Activated CD8-positive, alpha-beta memory T cell treated with anti-CD3 and anti-CD28 coated beads for 48 hours (primary cell): ENCODE measurements at places on chromosomes 5 and 9.

GRCh38 chr5:14039576-14039975, 95.1 kb upstream of the DNAH5 start:
- DNase-seq, result no peak

- DNase-seq, result no peak
Observed at GRCh38 chr5:19001539-19001938, 986.5 kb downstream of the CDH18 start.

DNA sequence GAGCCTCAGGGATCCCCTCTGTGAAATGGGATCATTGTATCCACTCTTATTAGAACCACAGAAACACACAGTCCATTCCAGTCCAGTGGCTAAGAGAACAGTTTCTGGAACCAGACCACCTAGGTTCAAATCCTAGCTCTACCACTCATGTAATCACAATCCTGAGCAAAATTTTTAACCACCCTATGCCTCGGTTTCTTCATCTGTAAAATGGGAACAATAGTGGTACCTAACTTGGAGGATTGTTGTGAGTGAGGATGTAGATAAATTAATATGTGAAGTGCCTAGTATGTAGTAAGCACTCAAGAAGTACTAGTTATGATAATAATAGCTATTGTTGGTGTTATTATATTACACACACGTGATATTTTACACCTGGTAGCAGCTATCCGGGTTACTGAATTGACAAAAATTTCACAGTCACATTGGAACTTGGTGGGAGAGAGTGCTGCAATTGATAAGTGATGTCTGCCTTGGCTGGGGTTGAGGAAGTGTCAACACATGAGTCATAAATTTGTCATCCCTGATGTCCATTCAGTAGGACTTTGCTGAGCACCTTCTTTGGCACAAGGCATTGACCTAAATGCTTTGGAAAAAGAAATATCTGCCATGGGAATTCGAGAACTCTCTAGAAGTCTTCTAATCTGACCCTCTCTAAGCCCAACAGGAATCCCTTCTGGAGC, 68.4 kb downstream of the COL27A1 start:
- DNase-seq, result no peak

DNA sequence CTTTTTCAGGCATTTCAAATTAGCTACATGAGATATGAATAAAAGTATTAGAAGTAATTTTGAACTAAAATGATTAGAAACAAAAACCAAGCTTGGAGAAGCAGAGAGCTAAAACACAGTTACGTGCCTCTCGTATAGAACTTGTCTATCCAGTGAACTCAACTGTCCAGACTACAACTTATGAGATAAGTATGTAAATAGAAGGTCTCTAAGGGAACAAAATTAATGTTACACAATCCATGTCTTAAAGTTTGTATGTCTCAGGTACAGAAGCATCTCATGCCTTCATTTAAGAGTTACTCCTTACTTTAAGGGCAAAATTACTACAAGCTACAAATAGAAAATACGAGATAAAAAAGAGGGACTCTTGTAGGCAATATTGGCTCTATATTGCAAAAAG, 316.8 kb downstream of the CETN3 start:
- DNase-seq, result no peak

DNA sequence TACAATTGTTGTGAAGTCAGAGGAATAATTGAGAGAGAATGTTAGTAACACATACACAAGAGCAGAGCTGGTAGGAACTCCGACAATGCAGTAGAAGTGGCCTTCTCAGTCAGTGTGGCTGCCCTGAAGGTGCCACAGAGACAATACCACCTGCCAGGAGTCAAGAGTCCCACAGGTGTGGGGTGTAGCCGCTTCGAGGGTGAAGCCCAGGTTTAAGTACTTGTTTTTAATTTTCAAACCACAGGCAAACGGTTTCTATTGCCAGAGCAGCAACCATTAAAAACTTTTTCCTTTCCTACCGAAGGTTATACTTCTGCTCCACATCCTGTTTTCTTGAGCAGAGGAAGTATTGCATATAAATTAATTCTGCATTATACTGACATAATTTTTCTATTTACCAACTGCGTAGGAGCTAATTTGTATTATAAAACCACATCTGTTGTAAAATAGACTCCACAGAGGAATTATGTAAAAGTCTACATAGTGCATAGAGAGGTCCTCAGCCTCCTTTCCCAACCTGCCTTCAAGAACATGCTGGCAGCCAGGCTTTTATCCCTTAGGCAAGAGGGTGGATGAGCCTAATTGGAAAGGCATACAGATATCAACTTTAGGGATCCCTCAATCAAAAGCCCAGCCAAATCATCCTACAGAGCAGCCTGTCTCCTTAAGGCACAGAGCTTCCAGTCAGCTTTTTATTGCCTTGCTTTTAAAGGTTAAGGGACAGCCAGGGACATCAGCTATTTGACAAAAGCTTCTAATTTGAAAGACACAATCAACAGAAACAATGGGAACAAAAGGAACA, 12.9 kb upstream of the ACTBL2 start:
- DNase-seq, result no peak

DNA sequence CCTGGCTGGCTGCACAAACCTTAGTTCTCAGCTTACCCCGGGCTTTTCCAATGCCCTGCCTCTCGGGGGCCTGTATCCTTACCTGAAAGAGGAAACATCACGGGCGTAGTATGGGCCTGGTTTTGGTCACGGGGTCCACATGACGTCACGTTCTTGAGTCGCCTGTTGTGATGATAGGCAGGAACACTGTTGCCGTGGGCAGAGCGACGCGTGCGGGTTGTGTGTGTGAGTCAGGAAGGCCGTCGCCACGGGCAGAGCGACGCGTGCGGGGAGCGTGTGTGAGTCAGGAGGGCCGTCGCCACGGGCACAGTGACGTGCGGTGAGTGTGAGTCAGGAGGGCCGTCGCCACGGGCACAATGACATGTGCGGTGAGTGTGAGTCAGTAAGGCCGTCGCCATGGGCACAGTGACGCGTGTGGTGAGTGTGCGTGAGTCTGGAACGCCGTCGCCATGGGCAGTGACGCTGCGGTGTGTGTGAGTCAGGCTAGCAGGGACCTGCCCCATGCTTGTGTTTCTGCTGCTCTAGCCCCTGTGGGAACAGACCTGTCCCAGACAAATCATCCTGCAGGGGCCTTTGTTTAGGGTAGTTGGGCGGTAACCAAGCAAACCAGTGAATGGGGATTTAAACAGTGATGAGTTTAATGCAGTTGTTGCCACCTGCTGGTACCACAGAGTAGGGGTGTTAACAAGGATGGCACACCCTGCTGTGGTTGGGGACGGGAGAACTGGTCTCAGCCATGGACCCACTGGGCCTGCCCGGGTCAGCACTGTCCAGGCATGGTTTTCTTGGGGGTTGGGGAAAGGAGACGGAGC, 19.8 kb downstream of the TRIP13 start:
- peak; percentile 52 for DNase-seq

GRCh38 chr9:116264361-116264760, 110.8 kb downstream of the PAPPA start:
- no peak for DNase-seq

DNA sequence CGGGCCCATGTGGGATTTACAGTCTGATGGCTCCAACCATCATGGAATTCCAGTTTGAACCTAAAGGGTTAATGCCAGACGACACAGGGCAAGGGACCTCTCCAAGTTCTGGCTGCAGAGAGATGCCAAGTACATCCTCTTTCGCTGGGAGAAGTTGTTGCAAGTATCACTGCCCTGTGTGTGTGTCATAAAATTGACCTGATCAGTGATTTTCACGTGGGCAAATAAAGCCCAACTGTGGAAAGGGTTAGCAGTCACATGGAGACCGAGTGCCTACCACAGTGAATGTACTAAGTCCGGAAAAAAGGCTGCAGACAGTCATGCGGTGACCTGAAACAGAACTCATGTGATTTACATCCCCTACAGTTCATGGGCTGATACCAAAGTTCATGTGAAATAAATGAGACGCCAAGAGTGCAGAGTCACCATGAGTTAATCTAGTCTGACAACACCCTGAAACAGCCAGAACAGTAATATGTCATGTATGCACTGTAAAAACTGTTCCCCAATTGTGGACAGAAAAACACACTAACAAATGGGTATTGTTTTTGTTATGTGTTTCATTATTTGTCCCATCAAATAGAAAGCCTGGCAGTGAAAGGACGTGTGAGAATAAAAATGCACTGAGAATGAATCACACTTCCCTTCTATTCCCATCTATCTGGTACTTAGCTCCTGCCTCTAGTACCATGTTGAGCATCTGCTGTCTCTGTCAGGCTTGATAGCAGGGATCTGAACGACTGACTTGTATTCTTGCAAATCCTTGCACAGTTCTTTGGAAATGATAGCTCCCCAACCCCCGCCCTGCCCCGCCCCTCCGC, 115.7 kb downstream of the SUSD1 start:
- no peak for DNase-seq

- DNase-seq, result no peak
Observed at GRCh38 chr5:170059221-170059620, 46.5 kb upstream of the FOXI1 start.

- no peak for DNase-seq
Observed at GRCh38 chr5:152883066-152883775, 478.1 kb upstream of the NMUR2 start.

DNA sequence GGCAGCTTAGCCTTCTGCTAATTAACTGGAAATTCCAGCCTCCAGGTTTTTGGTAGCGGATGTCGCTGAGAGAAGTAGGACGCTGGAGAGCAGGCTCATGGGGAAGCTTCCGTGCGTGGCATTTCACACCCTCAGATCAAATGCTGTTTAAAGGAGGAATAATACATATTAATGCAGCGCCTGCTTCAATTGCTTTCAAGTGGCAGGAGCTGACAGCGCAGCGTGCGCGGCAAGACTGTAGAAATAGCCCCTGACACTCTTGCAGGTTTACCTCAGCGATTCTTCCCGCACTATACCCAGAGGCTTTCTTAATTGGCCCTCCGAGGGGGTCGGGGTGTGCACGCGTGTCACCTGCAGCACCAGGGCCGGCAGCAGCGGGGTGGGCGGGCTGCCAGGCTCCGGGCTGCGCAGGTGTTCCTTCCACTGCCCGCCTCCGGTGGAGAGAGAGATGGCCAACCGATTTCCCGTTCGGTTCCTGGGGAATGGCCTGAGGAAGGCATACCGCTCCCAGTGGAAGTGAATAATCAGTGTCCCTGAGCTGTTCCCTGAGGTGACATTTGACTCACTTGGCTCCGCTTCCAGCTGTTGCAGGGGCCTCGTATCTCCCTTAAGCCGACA, 427.9 kb downstream of the KCTD16 start:
- no peak for DNase-seq

- no peak for DNase-seq
Observed at GRCh38 chr5:68255305-68256120, 40.0 kb downstream of the PIK3R1 start.

DNA sequence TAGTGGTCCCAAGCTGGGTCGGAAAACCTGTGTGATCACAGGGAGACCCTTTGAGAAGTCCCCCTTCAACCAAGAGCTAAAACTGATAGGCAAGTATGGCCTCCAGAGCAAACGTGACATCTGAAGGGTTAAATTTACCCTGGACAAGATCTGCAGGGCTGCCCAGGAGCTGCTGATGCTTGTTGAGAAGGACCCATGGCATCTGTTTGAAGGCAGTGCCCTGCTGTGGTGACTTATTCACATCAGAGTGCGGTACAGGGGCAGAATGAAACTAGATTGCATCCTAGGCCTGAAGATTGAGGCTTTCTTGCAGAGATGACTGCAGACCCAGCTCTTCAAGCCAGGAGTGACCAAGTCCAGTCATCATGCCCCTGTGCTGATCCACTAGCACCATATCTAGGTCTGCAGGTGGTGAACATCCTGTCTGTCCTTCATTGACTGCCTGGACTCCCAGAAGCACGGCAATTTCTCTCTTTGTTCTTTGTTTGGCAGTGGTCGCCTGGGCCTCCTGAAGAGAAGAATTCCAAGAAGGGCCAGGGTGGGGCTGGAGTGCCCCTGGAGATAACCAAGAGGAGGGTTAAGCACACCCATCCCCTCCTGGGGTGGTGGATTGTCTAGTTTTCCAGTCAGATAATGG, 25.7 kb upstream of the CHD1 start:
- DNase-seq, result no peak

- DNase-seq, result no peak
Observed at GRCh38 chr5:129601576-129601975, 141.5 kb downstream of the ADAMTS19 start.

- DNase-seq, result no peak
Observed at GRCh38 chr5:57171816-57172465, 1.9 kb upstream of the GPBP1 start.

GRCh38 chr5:28324174-28324573, 1285.8 kb upstream of the CDH9 start:
- no peak for DNase-seq

GRCh38 chr5:2732004-2732403, 19.5 kb downstream of the IRX2 start:
- no peak for DNase-seq

DNA sequence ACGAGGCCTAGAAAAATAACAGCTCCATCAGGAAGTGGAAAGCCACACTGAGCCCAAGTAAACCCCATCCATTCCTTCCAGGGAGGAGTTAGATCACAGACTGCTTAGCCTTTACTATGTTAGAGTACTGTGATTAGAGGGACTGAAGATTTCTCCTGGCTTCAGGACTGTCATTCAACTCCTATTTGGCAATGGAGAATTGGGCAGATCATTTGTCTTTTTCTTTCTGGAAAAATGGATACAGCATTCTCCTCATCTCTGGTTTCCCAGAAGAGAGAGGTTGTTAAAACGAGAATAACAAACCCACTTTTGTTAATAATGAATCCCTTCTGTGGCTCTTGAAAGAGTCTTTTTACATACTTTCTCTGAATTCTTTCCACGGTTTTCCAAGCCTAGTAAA, 150.4 kb downstream of the GABRB2 start:
- DNase-seq, result no peak

GRCh38 chr9:26346942-26347477, 545.6 kb downstream of the CAAP1 start:
- no peak for DNase-seq

DNA sequence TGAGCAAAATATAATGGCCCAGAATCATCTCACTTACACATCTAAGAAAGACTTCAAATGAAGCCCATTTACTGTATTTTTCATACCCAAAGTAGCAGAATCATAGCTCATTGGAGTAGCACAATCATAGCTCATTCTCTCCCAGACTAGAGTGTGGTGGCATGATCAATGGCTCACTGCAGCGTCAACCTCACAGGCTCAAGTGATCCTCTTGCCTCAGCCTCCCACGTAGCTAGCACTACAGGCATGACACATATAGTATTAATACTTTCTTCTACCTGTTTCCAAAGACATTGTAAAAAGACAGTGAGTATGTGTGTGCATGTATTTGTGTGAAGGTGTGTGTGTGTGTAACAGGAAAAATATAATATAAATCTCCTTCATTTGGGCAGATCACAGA, 1247.9 kb upstream of the ACO1 start:
- DNase-seq, result no peak

DNA sequence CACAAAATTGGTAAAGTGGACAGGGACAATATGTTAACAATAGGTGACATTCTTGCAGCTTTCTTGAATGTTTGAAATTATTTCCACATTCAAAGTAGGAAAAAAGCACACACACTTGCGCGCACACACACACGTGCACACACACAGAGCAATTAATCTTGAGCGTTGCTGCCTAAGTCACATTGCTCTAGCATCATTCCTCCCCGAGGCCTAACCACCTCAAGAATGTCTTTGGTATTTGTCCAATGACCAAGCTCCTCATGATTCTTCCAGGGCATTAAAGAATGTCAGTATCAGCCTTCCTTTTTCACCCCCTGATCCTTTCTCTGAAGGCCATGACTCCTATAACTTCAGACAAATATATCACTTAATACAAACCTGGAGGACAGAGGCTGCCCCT, 198.1 kb downstream of the NPR3 start:
- no peak for DNase-seq

- no peak for DNase-seq
Observed at GRCh38 chr9:16671591-16672137, 198.8 kb downstream of the BNC2 start.
